NB4 (cell line): ENCODE measurements at places on chromosomes 1 and 21.

- DNase-seq, result no peak
Observed at GRCh38 chr1:91575909-91576519, 75.4 kb downstream of the CDC7 start.

GRCh38 chr1:109762821-109763645 lies 690 bp downstream of the EPS8L3 start:
- DNase-seq, result peak; percentile 83

- peak; percentile 70 for DNase-seq
Observed at GRCh38 chr21:39441502-39442475, 3.8 kb downstream of the LCA5L start.

DNA sequence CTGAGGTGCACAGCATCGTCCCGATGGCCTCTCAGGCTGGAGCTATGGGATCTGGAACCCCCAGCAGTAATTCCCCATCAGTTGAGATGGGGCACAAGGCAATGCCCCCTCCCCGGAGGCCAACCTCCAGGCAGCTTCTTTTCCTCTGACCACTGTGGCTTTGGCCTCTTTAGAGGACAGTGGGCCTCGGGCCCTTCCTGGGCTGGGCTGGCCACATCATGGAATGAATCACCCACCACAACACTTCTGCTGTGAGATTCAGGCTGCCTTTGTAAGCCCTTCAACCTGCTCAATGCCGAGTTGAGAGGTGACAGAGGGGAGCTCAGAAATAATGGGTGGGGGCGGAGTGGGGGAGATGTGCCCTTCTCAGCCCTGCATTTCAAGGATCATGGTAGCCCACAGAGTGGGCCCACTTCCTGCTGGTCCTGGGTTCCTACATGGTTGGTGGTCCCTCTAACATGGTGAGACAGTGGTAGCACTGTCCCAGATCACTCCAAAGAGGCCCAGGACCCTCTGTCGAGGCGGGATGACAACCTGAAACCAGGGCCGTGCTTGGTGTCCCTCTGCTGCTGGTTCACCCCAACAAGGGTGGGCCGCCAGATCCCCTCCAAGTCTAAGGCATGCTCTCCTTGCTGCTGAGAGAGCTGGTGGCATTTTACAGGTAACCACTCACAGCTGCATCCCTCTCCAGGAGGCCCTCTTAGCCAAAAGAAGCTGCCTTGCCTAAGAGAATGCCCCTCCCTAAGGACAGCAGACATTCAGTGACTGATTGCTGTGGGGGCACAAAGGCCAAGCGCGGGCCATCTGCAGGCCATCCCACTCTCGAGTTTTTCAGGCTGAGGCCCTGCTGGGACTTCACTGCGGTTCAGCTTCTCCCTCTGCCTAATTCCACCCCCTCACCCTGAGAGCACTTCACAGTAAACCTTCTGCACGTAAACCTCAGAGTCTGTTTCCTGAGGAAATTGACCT lies 29.7 kb upstream of the EVA1B start:
- DNase-seq, result no peak

- DNase-seq, result no peak
Observed at GRCh38 chr1:110672753-110673108, 2.0 kb downstream of the KCNA3 start.

DNA sequence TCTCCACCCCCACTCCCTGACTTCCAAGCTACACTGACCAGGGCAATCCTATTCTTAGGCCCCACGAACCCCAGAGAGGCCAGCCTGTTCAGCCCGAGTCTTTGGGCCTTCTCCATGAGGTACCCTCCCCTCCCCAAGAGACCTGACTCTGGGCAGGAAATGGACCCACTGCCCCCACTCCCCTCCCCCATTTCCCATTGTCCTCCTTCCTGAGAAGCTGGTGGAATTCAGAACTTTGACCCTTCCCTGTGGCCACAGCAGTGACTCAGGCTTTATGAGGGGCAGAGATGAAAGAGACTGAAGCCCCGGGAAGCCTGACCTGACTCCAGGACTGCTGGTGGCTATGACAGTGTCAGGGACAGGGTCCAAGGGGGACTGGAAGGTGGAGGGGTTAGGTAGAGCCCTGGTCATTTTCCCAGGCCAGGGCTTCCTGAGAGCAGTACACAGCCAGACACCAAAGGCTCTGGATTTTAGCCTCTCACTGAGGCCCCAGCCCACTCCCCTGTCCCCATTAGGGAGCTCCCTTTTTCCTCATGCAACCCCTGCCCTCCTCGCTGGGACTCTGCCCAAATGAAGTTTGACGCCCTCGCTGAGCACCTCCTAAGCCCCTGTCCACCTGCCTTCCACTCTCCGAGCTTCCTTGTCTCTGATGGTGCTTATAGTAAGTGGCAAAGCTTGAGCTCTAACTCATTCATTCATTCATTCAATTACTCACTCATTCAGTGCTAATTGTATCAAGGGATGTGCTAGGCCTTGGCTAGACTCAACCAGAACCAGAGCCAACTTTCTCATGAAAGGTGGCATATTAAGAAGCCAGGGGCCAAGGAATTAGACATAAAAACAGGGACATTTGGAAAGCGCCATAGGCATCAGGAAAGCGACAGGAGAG lies 3.0 kb downstream of the CRYBG2 start:
- no peak for DNase-seq

GRCh38 chr1:218421531-218421930 lies 76.4 kb downstream of the TGFB2 start:
- no peak for DNase-seq
